ENCODE measurements at places on chromosomes 7 and 10.

- DNase-seq: no peak
Measured at GRCh38 chr7:44286182-44286617, 39.2 kb downstream of the CAMK2B start.

DNA sequence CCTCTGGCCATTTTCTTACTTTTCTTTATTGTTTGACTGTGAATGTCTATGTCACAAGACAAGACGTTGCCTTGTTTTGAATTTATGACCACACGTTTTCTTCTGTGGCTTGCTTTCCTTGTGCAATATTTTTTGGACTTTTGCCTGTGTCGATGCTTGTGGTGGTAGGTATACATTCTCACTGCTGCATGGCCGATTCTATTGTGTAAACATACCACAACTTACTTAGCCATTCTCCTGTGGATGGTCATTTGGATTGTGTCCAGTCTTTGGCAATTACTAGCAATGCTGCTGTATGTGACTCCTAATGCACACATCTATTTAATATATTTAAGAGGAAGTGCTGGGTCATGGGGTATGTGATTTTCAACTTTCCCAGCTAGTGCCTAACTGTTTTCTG is 18.0 kb upstream of the DLG5 start:
- no peak for DNase-seq

GRCh38 chr7:77281780-77282478 is 82.3 kb upstream of the FGL2 start:
- DNase-seq: no peak

DNA sequence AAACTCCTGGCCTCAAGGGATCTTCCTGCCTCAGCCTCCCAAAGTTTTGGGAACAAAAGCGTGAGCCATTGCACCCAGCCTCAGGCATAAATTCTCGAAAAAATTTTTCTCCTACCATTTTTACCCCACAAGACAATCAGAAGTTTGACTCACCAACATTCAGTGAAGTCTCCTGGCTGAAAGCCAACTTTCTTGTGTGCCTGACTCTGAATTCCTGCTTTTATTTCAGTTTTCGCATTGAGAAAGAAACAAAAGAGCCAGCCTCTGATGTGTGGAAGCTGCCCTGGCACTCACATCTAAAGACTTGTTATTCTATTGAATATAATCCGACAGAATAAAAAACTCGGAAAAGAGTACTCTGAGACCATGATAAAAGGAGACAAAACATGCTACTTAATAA is 402.9 kb downstream of the MAGI2 start:
- DNase-seq: no peak

- no peak for DNase-seq
Measured at GRCh38 chr10:69329721-69330178, 51.5 kb downstream of the HK1 start.

- DNase-seq: no peak
Measured at GRCh38 chr7:137998250-137998649, 3.6 kb downstream of the CREB3L2 start.

GRCh38 chr7:94250124-94250523 is 144.6 kb upstream of the COL1A2 start:
- DNase-seq: no peak

GRCh38 chr10:12803776-12804175 is 197.7 kb downstream of the CCDC3 start:
- no peak for DNase-seq

DNA sequence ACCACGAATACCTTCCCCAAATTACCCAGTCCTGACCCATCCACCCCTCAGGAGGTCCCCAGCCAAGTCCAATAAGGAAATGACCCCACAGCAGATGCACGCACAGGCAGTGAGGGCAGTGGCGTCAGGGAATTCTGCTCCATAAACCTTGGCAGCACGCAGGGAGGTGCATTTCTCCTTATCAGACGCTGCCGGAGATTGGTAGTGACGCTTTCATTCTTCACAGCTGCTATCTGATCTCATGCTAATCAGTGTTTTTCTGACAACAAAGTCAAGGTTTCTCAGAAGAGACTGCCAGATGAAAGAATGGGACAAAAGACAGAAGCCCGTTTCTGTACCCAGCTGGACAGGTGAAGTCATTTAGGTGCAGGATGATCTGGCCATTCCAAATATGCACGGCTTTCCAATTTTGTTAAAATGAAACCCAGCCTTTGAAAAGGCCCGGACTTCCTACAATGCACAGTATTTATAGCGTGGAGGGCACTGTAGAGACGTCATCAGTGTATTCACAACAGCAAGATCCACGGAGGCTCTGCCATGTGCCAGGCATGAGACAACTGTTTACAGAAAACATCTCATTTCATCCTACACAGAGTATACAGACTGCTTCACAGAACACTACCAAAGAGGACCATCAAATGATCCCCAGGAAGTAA is 35.3 kb downstream of the DIP2C start:
- no peak for DNase-seq

- DNase-seq: peak; percentile 32
Measured at GRCh38 chr7:73738220-73738611, 386 bp downstream of the ABHD11 start.

GRCh38 chr7:146878901-146879300 is 762.3 kb downstream of the CNTNAP2 start:
- DNase-seq: no peak

GRCh38 chr7:139737221-139738100 is 40.3 kb downstream of the HIPK2 start:
- no peak for DNase-seq

GRCh38 chr10:79159785-79160184 is 91.0 kb downstream of the ZMIZ1 start:
- DNase-seq: no peak

DNA sequence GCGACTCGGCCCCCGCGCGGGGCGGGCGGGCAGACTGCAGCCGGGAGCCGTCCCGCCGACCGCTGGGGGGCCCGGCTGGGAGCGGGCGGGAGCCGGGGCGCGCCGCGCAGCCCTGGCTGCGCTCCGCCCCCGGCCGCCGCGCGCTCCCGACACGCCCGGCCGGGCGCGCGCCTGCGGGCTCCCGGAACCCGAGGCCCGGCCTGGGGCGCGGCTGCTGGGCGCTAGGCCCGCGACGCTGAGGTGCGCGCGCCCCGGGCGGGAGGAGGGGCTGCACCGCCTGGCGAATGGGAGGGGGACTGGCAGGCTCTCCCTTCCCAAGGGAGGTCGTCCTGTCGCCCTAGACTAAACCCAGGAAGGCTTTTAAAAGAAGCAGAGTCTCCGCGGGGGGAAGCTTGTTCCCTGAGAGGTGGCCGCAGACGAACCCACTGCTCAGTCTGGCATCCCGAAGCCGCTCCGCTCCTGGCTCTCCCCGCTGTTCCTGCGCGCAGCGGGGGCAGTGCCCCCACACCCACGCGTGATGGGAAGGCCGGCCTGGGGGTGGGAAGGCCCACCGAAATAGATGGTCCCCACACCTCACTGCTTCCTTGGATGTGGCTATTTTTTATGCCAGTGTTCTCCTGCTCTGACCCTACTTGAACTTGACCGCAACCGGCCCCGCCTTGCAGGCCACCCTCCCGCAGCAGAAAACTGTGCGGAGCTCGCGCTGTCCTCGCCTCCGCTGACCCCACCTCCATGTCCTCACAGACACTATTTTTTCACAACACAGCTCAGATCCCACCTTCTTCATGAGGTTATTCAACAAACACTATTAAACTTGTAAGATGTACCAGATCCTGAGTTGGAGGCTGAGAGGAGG is at the start of gene VOPP1:
TSS of gene VOPP1 (minus strand) at position 125 of the 856 bp plus-strand sequence. CDS start 178 bp downstream, outside the sequence.
- peak; percentile 56 for DNase-seq

DNA sequence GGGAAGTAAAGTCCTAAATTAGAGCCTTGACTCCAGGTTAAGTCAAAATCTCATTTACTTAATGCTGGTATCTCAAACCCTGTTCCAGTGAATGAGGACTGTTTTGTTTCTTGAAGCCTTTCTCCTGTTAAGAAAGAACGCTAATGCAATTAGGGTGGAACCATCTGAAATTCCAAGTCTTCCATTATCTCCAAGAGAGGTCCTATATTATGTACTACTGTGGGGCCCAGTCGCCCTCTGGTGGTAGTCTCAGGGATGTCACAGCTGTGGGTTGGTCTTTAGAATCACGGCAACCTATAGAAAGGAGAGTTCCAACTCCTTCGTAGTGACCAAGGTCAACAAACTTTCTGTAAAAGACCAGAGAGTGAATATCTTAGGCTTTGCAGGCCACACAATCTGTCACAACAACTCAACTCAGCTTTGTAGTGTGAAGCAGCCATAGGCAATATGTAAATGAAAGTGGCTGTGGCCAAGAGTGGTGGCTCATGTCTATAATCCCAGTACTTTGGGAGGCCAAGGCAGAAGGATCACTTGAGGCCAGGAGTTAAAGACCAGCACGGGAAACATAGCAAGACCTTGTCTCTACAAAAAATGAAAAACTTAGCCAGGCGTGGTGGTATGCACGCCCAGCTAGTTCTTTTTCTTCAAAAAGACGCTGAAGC is 9.3 kb downstream of the RPP38 start:
- DNase-seq: peak; percentile 47

- no peak for DNase-seq
Measured at GRCh38 chr7:145082366-145083161, 246.7 kb upstream of the TPK1 start.

DNA sequence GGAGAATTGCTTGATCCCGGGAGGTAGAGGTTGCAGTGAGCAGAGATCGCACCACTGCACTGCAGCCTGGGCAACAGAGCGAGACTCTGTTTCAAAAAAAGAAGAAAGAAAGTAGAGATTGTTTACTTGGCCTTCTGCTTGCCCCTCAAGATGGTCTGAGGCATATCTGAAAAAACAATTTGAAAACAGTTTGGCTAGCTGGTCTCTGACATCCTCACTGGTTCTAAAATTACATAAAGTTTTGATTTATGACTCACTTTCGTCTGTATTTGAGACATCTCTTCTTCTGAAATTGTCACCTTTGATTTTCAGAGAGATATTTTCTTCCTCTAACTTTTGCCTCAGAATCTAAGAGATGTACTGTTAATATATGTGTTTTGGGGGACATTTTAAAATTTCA is 49.6 kb upstream of the HELLS start:
- DNase-seq: no peak

DNA sequence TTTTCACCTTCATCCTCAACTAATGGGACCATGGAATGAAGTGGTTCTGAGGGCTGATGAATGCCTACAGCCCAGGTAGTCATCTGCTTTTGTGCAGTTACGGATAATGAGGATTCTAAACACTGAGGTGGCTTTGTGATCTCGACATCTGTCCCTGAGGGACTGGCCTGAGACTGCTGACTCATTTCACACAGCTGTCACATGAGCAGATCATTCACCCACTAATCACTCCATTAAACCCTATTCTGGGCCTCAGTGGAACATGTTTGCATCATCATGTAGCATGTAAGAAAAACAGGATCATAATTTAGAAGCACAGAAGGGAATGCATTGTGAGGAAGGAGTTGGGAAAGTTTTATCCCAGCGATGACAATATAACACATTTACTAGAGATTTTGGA is 79.4 kb upstream of the FEZF1 start:
- DNase-seq: no peak

GRCh38 chr10:33039181-33039580 is 81.2 kb upstream of the ITGB1 start:
- DNase-seq: no peak

DNA sequence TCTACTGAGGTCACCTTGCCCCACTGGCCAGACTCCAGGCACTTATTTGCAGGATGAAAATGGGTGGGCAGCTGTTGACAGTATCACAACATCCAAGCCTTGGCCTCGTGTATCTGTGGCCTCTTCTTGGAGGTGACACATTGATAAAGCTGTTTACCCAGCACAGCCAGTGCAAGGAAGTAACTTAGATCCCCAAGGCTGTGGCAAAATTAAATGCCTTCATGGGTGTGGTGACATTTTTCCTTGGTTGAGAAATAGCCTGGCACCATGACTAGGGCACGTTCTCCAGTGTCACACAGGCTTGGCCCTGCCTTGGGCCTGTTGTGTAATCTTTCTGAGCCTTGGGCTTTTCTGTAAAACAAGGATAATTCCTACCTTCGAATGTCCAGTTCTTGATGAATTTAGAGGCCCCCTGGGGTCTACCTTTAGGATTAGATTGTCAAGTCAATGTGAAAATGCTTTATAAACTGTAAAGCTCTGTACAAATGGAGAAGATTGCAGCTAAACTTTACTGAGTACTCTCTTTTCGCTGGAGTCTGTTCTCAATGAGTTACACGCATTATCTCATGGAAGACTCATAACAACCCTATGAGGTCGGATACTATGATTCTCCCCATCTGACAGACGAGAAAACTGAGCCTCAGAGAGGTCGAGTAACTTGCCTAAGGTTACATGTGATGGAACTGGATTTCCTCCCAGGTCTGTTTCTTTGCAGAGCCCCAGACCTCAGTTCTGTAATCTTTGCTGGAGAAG is 46.7 kb upstream of the LOXL4 start:
- no peak for DNase-seq

DNA sequence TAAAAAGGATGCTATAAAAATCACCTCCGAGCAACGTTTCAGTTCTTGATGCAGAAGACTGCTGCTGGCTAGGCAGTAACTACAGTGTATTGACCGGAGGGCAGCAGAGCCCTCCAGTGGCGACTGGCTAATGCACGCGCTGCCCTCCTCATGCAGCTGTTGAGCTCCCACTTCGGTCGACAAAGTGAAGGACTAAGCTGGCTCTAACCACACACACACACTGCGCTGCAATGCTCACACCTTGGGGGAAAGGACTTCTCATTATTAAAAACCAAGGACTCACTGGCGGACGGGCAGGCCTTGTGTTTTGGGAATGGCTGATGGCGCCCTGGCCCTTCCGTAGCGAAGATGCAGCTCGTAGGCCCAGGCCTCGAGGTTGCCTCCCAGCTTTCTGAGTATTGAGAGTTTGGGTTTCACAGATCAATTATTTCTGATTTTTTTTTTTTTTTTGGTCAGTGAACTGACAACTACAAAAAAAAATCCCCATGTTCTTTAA is 120.9 kb upstream of the DIP2C start:
- no peak for DNase-seq

DNA sequence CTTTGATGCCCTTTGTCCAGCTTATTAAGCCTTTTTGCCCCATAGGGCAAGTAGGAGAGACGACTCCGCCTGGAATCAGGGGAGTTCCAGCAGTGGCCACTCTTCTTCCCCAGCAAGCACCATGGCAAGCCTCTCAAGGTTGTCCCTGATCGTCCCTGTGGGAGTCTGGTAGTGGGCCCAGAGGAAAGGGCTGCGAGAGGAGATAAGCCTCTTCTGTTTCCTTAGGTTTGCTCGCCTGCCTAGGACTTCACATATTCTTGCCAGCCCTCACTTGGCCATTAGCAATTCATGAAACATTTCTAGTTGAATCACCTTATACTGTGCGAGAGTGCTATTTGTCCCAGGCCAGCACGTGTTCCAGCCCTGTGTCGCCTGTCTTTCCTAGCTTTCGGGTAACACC is 47.8 kb upstream of the CPN1 start:
- no peak for DNase-seq

- DNase-seq: no peak
Measured at GRCh38 chr7:150447966-150448788, 2.3 kb upstream of the GIMAP8 start.

- no peak for DNase-seq
Measured at GRCh38 chr7:86773309-86773708, 129.6 kb downstream of the GRM3 start.

- no peak for DNase-seq
Measured at GRCh38 chr10:105075031-105075430, 433.9 kb downstream of the SORCS3 start.

- no peak for DNase-seq
Measured at GRCh38 chr10:53135213-53135896, 362.8 kb upstream of the MBL2 start.
